ENCODE measurements at places on chromosomes 4 and X. TPM values are rescaled to one million over a fixed set of nuclear protein-coding genes. Genes with fewer than 3 reads are reported as not detected.

Gene PROM1
- 0.10 TPM for total RNA-seq

Gene FGF2
- 26.2 TPM for total RNA-seq

Gene WDR45
- total RNA-seq: 49.2 TPM

Gene XPNPEP2
- total RNA-seq: not detected

Gene TECRL
- total RNA-seq: not detected

Gene SPP1
- total RNA-seq: 16.0 TPM

Gene STK32B
- total RNA-seq: 13.1 TPM

Gene OCIAD2
- total RNA-seq: 14.5 TPM

All from chondrocyte (in vitro differentiated cells).